ENCODE measurements at places on chromosomes 16 and 17. TPM values are rescaled to one million over a fixed set of nuclear protein-coding genes. Genes with fewer than 3 reads are reported as not detected.

The TBC1D3C gene
- not detected for total RNA-seq

GRCh38 chr17:45993962-45994627 lies 5.0 kb upstream of the STH start:
- no peaks in the 10 kb centered on the region for H3K36me3 ChIP-seq
- no peaks in the 10 kb centered on the region for H3K27me3 ChIP-seq
- no peak for DNase-seq
- H3K4me1 ChIP-seq, result no peaks in the 10 kb centered on the region

DNA sequence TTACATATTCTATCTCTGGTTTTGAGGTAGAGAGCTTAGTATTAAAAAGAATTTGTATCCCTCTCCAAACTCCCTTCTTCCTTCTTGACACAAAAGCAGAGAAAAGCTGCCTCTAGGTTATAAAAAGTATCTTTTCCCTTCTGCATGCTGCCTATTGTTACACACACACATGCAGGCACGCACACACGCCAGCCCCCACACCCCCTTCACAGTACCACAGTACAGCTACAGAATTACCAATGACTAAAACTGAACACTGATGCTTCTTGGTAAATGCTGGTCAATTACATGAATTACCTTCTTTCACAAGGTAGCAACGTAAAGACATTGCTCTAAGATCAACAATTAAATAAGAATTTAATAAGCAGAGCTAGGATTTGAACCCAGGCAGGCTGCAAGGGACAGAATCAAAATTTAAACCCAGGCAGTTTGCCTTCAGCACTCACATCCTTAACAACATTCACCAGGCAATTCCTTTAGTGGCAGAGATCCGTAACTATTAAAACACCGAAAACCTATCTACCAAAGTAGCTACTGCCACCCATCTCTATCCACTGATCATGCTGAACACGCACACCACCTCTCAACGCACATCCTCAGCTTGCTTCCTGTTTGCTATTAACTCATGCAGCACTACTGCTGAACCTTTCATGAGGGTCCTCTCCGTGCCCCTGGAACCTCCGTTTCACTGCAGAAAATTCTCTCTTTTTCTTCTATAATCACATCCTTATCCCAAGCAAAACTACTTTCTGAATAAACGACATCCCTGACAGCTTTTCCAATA lies 37.8 kb downstream of the YWHAE start:
- H3K27me3 ChIP-seq, result no peaks in the 10 kb centered on the region
- H3K4me1 ChIP-seq, result no peaks in the 10 kb centered on the region
- peaks cover 34% of the 10 kb centered on the region for H3K36me3 ChIP-seq
- H3K4me3 ChIP-seq, result no peak overlapping the region
- H3K27ac ChIP-seq, result no peak overlapping the region

DNA sequence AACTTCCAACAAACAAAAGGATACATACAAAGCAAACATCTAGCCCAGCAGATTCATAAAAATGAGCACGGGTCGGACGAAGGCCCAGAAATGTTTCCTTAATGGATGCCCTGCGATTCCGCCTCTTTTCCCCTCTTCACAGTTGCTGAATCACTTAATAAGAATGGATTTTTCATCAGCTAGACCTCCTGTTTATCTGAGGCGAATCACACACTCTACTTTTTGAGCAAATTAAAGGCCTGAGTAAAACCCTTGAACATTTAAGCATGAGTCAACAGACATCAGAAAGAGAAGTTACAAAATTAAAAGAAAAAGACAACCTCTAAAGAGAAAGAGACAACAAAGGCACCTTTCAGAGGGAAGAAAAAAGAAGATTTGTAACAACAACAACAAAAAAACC lies 44.7 kb downstream of the HS3ST3A1 start:
- no peaks in the 10 kb centered on the region for H3K27me3 ChIP-seq
- no peaks in the 10 kb centered on the region for H3K36me3 ChIP-seq
- no peak overlapping the region for H3K4me3 ChIP-seq

- H3K36me3 ChIP-seq, result no peaks in the 10 kb centered on the region
- no peak overlapping the region for H3K27ac ChIP-seq
- no peak overlapping the region for H3K4me3 ChIP-seq
These were observed 40.5 kb upstream of the KLHDC4 start for GRCh38 chr16:87806261-87806640.

- peak; percentile 70 for DNase-seq
- no peak overlapping the region for H3K27ac ChIP-seq
These were observed 1.5 kb upstream of the GSE1 start for GRCh38 chr16:85611444-85612190.

The CCL3 gene
- not detected for total RNA-seq

- no peaks in the 10 kb centered on the region for H3K27me3 ChIP-seq
- H3K36me3 ChIP-seq, result no peaks in the 10 kb centered on the region
- H3K4me1 ChIP-seq, result no peaks in the 10 kb centered on the region
- H3K4me3 ChIP-seq, result no peak overlapping the region
- no peak for DNase-seq
- H3K27ac ChIP-seq, result no peak overlapping the region
These were observed 898 bp downstream of the CAPNS2 start for GRCh38 chr16:55567382-55567781.

DNA sequence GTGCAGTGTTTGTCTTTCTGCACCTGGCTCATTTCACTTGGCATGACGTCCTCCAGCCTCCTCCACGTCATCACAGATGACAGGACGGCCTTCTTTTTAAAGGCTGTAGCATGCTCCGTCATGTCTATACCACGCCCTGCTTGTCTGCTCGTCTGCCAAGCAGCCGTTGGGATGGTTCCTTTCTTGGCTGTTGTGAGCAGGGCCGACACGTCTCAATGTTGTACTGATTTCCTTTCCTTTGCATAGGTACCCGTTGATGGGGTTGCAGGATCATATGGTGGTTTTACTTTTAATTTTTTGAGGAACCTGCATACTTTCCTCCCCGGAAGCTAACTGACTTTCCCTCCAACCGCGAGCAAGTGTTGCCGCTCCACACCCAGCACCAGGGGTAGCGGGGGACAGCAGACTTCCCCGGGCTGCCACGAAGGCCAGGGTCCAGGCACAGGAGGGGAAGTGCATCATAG lies 212.2 kb upstream of the ZNF469 start:
- H3K4me3 ChIP-seq, result no peak overlapping the region
- H3K27me3 ChIP-seq, result no peaks in the 10 kb centered on the region
- H3K4me1 ChIP-seq, result no peaks in the 10 kb centered on the region
- DNase-seq, result no peak
- no peak overlapping the region for H3K27ac ChIP-seq

GRCh38 chr16:29863669-29863984 lies 601 bp upstream of the CDIPT start:
- no peaks in the 10 kb centered on the region for H3K27me3 ChIP-seq
- no peaks in the 10 kb centered on the region for H3K4me1 ChIP-seq
- DNase-seq, result no peak
- peak overlapping the region; percentile 97 for H3K4me3 ChIP-seq

The NPIPB6 gene
- 2.0 TPM for total RNA-seq

DNA sequence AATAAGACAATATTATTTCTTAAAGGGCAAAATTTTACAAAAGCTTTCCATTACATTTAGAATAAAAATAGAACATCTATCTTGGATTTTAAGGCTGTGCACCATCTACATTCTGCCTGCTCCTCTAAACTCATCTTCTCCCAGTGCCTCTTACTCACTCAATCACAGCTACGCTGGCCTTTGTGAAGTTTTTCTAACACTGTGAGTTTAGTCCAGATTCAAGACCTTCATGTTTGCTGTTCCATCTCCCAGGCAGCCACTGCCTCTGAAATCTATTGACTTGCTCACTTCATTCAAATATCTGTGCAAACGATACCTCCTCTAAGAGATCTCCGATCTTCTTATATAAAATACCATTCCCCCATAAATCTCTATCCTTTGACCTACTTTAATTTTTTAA lies 673.4 kb upstream of the KIF2B start:
- H3K27me3 ChIP-seq, result no peaks in the 10 kb centered on the region
- no peak overlapping the region for H3K4me3 ChIP-seq
- no peak for DNase-seq
- no peak overlapping the region for H3K27ac ChIP-seq
- H3K4me1 ChIP-seq, result no peaks in the 10 kb centered on the region

The ZCCHC14 gene
- total RNA-seq, result 27.6 TPM

DNA sequence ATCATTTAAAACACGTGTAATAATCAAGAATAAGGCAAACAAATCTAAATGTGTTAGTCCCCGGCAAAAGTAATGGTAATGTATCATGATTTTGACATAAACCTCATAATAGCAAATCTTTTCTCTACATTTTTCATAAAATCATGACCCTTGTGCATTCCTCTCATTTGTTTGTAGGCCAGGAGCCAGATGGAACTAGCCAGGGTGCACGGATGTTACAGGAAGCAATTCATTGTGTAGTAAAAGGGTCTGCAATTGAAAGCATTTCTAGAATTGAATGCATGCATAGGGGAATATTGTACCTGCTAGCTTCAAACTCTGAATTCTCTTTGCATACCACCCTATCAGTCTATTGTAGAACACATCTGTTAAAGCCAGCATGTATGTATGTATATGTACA lies 66.6 kb downstream of the CNTNAP4 start:
- no peak for DNase-seq
- H3K4me3 ChIP-seq, result no peak overlapping the region
- no peaks in the 10 kb centered on the region for H3K27me3 ChIP-seq
- H3K4me1 ChIP-seq, result no peaks in the 10 kb centered on the region

- H3K4me1 ChIP-seq, result no peaks in the 10 kb centered on the region
- no peak for DNase-seq
- no peaks in the 10 kb centered on the region for H3K27me3 ChIP-seq
- no peak overlapping the region for H3K4me3 ChIP-seq
- no peaks in the 10 kb centered on the region for H3K36me3 ChIP-seq
These were observed 47.8 kb upstream of the HAS3 start for GRCh38 chr16:69057400-69058378.

DNA sequence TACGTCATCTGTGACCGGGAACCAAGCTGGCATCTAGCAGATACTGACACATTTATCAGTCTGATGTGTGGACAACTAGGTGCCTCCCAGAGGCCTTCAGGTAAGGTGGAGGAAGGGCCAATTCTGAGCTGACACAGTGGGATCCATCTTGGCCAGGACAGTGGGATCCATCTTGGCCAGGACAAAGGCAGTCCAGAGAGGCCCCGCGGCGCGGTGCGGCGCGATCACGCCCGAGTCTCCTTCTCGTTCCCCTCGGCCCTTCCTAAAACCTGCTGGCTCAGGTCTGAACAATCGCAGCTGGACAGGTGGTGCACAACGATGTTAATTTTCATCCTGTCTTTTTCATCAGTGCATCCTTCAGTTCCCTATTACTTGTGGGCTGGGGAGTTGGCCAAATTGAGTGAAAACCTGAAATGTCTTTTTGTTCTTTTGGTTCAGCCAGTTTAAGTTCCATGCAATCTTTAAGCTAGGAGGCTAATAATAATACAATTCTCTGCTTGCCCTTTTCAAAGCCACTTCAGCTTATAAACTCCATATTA lies 486 bp upstream of the WSB1 start:
- H3K4me1 ChIP-seq, result peaks cover 2% of the 10 kb centered on the region
- no peaks in the 10 kb centered on the region for H3K27me3 ChIP-seq
- peaks cover 13% of the 10 kb centered on the region for H3K36me3 ChIP-seq
- DNase-seq, result no peak

DNA sequence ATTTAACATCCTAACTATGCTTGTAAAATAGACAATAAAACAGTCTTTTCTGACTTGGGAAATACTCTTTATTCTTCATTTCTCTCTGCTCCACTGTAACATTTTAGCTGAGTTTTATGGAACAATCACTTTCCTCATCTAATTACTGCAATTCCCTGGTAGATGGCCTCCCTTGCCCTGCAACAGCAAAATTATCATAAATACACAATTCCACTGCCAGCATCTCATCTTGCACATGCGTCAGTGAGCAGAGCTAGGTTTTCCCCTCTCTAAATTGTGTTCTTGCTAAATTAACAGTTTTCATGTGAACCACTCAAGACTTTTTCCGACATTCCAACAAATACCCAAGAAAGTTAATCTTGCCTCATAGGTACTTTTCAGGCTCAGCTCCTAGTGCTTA lies 920.9 kb upstream of the GOT2 start:
- H3K27ac ChIP-seq, result no peak overlapping the region
- H3K36me3 ChIP-seq, result no peaks in the 10 kb centered on the region
- H3K27me3 ChIP-seq, result no peaks in the 10 kb centered on the region
- no peaks in the 10 kb centered on the region for H3K4me1 ChIP-seq
- DNase-seq, result no peak
- no peak overlapping the region for H3K4me3 ChIP-seq

The CDH5 gene
- total RNA-seq, result not detected

DNA sequence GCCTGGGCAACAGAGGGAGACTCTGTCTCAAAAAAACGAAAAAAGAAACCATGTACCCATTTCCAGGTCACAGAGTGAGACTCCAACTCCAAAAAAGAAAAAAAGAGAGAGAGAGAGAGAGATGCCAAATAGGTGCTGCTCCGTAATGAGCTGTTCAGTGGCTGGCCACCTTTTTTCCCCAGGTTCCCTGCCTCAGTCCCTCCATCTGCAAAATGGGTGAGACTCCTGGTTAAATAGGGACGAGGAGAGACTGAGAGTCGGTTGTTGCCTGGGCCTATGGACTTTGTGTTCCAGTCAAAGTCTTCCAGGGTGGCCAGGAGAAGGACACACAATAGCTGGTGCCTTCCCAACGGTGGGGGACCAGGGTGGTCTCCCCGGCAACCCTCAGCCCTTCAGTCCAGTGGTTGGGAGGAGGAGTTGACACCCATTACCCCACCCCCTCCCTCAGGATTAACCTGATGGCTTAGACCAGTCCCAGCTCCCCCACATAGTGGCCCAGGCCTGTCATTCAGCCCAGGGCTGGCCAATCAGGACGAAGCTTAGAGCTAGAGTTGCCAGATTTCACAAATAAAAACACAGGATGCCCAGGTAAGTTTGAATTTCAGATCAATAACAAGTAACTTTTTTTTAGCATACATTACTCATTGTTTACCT lies 258.2 kb downstream of the PARN start:
- no peaks in the 10 kb centered on the region for H3K27me3 ChIP-seq
- H3K36me3 ChIP-seq, result no peaks in the 10 kb centered on the region
- H3K4me3 ChIP-seq, result no peak overlapping the region
- DNase-seq, result peak; percentile 51
- no peaks in the 10 kb centered on the region for H3K4me1 ChIP-seq
- no peak overlapping the region for H3K27ac ChIP-seq

GRCh38 chr16:85407-85782 lies 7.4 kb downstream of the MPG start:
- no peak for DNase-seq
- no peaks in the 10 kb centered on the region for H3K27me3 ChIP-seq
- H3K36me3 ChIP-seq, result peaks cover 46% of the 10 kb centered on the region

- no peak overlapping the region for H3K4me3 ChIP-seq
- H3K27ac ChIP-seq, result no peak overlapping the region
- no peak for DNase-seq
- peaks cover 5% of the 10 kb centered on the region for H3K4me1 ChIP-seq
- H3K27me3 ChIP-seq, result no peaks in the 10 kb centered on the region
- H3K36me3 ChIP-seq, result no peaks in the 10 kb centered on the region
These were observed 88.0 kb upstream of the CBX4 start for GRCh38 chr17:79927136-79927661.

The CCL1 gene
- not detected for total RNA-seq

DNA sequence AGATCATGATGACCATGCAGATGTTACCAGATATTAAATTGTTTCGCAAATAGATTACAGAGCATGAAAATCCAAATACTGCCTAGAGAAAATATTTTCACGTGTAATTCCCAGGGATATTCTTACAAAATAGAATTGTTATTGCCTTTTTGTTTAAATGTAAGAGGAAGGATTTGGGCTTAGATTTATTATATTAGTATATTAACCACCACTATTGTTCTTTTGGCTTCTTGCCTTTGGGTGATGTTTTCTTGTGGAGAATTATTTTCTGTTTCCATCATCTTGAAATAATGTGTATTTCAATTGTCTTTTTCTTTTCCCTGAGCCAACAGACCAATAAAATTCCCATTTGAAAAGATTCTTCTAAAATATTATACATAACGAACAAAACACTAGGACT lies 109.7 kb upstream of the NUDT7 start:
- no peaks in the 10 kb centered on the region for H3K36me3 ChIP-seq
- no peaks in the 10 kb centered on the region for H3K27me3 ChIP-seq
- H3K4me3 ChIP-seq, result no peak overlapping the region
- H3K27ac ChIP-seq, result no peak overlapping the region

Measured in H9 (cell line).